ENCODE measurements at places on chromosomes 3 and 15.

DNA sequence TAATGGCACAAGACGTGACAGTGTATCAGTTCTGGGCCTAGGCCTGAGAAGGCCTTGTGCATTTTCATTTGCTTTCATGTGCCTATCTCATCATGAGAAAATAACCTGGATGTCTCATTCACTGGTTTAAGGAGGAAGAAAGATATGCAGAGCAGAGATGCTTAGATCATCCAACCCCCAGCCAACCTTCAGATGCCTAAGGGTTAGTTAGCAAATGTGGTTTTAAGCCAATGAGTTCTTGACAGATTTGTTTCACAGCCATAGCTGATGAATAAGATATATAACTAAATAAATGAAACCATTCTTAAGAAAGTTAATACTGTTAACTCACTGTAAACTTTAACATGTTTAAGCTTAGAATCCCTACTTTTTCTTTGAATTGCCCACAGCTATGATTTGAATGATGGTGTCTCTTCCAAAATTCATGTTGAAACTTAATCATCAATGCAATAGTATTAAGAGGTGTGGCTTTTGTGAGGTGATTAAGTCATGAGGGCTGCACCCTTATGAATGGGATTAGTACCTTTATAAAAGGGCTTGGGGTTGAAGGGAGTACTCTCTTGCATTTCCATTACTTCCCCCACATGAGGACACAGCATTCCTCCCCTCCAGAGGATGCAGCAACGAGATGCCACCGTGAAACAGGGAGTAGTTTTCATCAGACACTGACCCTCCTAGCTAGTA lies 324.6 kb upstream of the TBC1D5 start:
- no peak for DNase-seq

GRCh38 chr3:107767897-107768605 lies 245.3 kb downstream of the BBX start:
- DNase-seq: no peak

- DNase-seq: no peak
Observed at GRCh38 chr3:127701280-127701911, 28.6 kb downstream of the ABTB1 start.

DNA sequence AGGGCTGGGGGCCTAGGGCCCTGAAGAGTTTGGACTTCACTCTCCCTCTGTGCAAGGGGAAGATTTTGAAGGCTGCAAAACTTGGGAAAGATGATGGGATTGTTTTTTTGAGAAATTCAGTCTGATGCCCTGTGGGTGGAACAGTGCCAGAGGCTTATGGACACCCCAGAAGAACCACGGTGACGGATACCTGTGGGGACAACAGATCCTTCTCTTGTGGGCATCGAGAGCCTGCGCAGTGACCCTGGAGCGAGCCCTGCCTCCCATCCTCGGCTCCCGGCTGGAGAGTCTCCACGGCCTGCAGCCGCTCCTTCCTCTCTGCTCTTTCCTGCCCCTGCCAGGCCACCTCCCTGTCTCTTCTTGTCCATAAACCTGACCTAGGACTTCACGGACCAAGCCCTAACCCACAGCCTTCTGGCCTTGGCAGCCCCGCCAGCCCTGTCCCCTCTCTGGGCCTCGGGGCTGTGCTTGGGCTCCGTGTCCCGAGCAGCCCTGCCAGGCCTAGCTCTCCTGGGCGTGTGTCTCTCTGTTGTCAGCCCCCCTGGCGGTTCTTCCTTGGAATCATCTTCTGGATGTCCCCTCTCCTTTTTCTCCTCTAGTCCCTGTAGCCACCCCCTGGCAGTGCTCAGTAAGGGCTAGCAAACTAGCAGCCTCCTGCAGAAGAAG lies 98.4 kb downstream of the VGLL4 start:
- no peak for DNase-seq

DNA sequence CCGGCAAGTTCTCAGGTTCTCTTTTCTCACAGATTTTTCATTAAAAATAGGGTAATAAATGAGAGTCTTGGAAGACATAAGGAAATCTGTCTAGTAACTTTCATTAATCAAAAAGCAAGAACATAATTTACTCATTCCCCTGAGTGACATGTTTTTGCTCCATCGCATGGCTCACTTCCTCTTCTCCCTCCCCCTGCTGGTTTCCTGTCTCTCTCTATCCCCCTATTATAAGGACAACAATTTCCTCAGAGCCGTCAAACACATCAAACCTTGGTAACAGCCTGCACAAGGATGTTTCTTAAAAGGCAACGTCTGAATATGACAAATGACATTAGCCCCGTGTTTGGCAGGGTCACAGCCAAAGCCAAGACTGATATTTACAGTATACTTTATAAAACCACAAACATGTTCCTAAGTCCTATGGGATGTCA lies 1149.6 kb downstream of the IGSF11 start:
- no peak for DNase-seq

DNA sequence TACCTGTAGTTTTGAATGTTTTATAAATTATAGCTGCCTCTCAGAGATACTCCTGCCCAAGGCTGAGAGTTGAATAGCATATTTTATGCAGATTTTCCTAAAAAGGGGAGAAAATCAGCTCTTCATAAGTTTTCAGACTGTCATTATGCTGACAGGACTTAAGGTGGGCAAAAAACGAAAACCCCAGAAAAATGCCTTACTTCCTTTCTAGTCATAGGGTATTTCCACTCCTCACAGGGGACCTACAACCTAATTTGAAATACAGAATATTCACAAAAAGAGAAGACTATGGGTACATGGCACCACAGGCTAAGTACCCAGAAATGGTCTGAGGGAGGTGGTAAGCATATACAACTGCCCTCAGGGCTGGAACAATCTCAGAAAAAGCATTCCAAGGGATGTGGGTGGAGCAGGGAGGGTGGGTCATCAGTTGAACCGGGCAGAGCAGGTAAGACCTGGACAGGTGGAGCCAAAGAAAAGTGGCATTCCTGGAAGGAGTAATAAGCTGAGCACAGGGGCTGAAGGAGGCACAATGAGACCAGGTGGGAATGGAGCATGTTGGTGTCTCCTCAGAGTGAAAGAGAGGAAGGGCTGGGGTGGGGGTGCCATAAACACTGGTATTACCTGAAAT lies 10.6 kb upstream of the OXSR1 start:
- DNase-seq: no peak

GRCh38 chr3:120875989-120876388 lies 32.0 kb upstream of the STXBP5L start:
- no peak for DNase-seq

DNA sequence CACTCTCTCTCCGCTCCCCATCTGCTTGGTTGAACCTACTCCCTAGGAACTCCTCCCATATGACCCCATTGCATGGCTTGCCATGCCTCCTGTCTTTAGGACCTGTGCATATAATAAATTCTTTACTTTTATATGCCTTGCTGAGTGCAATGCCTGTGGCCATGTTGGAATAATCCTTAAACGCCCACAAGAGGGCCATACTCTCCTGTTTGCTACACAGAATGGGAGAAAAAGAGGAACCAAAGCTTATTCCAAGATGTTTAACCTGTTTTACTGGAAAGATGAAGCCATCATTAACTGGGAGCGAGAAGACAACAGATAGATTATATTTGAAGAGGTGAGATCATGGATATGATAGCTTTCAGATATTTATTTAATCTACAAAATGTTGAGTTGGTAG lies 1097.8 kb downstream of the NAALADL2 start:
- DNase-seq: no peak

- no peak for DNase-seq
Observed at GRCh38 chr3:97967966-97968365, 4.3 kb downstream of the RIOX2 start.

DNA sequence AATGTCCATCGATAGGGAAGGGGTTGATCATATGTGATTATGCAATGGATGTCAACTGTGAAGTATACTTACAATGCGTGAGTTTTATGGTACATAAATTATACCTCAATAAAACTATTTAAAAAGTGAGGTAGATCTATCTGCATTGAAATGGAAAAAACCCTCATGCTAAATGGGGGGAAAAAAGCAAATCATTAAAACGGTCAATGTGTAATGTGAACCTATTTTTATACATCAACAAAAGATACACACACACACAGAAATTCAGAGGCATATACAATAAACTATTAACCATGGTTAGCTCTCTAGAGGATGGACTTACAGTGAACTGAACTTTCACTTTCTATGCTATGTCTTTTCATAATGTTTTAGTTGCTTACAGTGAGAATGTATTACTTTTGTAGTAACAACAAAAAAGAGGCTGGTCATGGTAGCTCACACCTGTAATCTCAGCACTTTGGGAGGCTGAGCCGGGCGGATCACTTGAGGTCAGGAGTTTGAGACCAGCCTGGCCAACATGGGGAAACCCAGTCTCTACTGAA lies 23.1 kb downstream of the STIMATE start:
- no peak for DNase-seq

All from activated CD4-positive, CD25-positive, alpha-beta regulatory T cell treated with anti-CD3 and anti-CD28 coated beads, Interleukin-2, amount 50 U/mL, for 16 hours (primary cell).